Stimulated activated CD4-positive, alpha-beta T cell treated with anti-CD3 and anti-CD28 coated beads, Interleukin-12 subunit alpha, Interleukin-12 subunit beta, amount 100 ng/mL, for 48 hours (primary cell): ENCODE measurements at places on chromosomes 4 and X.

DNA sequence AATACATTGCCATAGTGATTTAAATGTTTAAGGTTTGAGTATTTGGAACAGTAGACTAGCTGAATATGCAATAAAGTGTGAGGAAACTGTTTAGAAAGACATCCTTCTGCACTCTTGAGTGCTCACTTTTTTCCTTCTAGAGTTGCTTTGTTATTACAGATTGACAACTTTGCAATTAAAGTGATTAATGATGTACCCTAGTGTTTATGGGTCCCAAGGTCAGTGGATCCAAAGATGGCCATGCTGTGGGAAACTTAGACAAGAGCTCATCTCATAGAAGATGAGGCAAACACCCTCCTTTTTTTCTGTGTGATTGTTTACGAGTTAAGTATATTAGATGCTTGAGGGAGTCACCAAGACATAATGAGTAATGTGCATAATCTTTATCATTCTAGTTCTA lies 118.8 kb downstream of the PDLIM5 start:
- DNase-seq, result no peak

DNA sequence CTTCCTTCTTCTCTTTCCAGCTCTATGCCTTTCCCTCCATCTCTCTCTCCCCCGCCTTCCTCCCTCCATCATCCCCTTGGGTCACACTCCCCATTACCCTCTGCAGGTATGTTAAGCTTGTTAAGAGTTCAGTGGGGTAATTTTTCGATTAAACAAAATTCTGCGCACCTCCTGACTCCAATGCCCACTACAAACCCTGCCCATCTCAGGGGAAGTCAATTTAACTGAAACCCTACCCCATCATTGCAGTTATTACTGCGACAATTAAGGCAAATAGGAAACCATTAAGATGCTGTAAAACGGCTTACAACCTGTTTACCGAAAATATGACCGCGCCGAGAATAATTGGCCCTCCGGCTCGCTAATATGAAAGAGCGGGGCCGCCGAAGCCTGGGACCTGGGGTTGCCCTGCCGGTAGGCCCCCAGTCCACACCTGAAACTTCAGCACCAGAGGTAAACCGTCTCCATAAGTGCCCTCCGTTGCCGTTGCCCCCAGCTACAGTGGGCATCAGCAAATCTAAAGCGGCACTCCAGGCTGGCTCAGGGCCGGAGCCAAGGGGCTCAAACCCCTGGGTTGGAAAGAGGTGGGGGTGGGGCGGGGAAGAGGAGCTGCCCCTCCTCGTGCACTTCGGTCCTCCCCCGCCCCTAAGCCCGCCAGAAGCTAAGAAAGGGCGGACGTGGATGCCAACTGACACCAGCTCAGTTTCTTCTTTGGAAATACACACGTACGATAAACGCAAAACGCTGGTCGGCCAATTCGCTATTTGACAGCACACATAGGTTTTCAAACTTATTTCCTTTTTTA lies 4.8 kb downstream of the ARX start:
- DNase-seq, result no peak

- no peak for DNase-seq
Measured at GRCh38 chr4:96525898-96526297, 686.0 kb downstream of the PDHA2 start.

DNA sequence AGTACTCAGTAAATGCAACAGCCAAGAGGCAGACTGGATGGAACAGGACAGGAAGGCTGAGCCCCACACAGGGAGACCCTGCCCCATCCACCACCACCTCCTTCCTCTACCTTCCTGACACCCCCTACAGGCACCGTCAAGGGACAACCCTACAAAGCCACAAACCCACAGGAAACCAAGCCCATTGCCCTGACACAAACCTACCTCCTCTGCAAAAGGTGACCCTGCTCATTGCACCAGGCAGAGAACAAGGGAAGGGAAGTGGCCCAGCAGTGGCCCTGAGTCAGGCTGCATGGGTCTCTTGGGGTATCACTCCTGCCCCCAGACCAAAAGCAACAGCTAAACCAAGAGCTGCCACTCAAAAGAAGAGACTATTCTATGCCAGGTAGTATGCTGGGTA lies 21.0 kb downstream of the JAKMIP1 start:
- DNase-seq, result no peak

DNA sequence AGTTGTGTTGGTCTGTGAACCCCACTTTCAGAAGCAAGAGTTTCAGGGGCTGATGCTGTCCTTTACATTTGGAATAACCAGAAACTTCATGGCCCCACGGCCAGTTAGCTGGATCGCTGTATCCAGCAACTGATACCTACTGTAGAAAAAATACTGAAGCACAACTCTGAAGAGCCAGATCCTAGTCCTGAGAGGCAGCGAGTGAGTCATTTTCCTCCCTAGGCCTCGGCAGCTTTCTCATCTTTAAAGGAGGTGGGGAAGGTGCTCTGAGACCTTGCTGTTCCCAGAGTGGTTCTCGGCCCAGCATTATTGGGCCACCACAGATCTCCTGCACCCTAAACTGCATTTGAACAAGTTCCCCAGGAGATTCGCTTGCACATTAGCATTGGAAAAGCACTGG lies 63.2 kb downstream of the NHS start:
- no peak for DNase-seq

- DNase-seq, result no peak
Measured at GRCh38 chr4:6885953-6886557, 23.6 kb upstream of the TBC1D14 start.

GRCh38 chrX:6169407-6169806 lies 59.3 kb downstream of the NLGN4X start:
- no peak for DNase-seq

DNA sequence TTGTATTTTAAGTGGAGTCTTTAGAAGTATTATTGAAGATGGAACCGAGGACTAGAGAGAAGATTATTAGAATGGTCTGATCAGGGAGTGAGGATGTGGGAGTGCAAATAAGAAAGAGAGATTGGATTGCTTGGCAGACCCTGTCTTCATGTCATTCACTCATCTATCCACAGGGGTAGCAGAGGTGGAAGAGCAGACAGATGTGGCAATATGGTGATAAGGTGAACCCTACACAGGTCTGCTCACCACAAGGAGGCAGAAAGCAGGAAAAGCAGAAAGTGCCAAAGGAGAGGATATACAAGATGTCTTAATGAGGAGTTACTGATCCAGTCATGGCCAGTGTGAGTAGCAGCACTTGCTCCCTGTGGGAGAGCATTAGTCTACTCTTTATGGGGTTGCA lies 129.4 kb downstream of the MAGEE2 start:
- no peak for DNase-seq

DNA sequence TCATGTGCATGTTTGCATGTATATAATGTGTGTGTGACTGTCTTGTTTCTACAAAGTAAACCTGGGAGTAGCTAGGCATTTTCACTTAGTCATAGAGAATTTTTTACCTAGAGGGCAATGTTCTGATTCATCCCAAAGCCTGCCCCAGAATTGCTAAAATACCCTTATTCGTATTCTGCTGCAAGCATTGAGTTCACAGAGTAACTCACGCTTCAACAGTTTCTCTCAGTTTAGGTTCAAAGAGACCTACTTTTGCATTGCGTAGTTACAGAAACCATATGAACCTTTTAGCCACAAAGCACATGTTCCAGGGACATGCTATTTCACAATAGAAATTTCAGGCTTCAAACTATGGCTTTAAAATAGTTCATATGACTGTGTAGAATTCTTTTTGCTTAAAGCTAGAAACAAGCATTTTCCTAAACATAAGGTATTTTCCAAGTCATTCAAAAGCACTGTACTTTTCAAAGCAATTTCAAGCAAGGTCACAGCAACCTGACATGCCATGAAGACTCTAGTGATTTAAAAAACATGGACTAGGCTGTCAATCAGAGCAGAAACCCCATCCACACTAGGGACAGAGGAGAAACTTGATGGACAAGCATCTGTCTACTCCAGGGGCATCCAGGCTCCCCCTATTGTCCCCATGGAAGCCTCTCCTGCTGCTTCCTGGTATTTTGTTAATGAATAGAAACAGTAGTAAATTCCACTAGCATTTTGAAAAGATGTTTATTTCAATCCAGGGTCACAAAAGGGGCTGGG lies 81.5 kb upstream of the MAPK10 start:
- no peak for DNase-seq

GRCh38 chr4:154332681-154333421 lies 158.7 kb downstream of the DCHS2 start:
- peak; percentile 45 for DNase-seq

- no peak for DNase-seq
Measured at GRCh38 chr4:6409381-6409780, 63.0 kb downstream of the PPP2R2C start.

GRCh38 chr4:43718369-43718768 lies 730.2 kb downstream of the KCTD8 start:
- DNase-seq, result no peak
